ENCODE measurements at places on chromosomes 2 and 18. TPM values are rescaled to one million over a fixed set of nuclear protein-coding genes. Genes with fewer than 3 reads are reported as not detected.

DNA sequence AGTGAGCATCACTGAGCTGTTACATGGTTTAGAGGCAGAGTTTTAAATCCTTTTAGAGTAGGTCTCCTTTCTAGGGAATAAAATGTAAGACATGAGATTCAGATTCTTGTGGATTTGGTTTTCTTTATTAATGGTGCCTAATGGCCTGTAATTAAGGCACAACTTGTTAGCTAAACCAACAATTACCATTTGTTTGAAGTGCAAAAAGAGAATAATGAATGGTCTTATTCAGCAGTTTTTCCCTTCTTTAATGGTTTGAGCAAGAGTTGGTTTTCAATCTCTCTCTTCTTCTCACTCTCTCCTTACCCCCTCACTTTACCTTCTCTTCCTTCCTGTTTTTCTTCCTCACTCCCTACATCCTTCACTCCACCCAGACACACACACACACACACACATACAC, 312.2 kb upstream of the TRIB2 start:
- no peak for DNase-seq

- no peak for DNase-seq
These were observed 151.5 kb downstream of the WDSUB1 start for GRCh38 chr2:159134979-159135378.

GRCh38 chr2:71069376-71069775, 928 bp downstream of the NAGK start:
- no peak for DNase-seq

GRCh38 chr2:187618813-187619212, 64.6 kb upstream of the TFPI start:
- DNase-seq: no peak

- DNase-seq: no peak
These were observed 159.4 kb downstream of the DIS3L2 start for GRCh38 chr2:232120911-232121310.

DNA sequence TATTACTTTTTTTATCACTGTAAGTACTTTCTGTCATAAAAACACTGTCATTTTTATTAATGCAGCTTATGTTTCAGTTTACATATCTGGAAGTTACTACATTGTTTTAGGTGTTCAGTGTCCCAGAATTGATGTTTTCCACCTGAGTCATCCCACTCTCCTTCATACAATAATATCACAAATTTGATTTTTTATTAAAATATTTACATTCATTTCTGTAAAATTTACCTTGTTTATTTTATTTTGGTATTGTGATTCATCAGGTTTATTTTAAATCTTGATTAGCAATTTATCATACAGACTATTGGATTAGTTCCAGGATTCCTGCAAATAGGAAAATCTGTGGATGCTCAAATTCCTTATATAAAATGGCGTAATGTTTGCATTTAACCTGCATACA, 1662.9 kb downstream of the SUCLG1 start:
- no peak for DNase-seq

- no peak for DNase-seq
These were observed 166.7 kb downstream of the FHOD3 start for GRCh38 chr18:36464126-36464651.

DNA sequence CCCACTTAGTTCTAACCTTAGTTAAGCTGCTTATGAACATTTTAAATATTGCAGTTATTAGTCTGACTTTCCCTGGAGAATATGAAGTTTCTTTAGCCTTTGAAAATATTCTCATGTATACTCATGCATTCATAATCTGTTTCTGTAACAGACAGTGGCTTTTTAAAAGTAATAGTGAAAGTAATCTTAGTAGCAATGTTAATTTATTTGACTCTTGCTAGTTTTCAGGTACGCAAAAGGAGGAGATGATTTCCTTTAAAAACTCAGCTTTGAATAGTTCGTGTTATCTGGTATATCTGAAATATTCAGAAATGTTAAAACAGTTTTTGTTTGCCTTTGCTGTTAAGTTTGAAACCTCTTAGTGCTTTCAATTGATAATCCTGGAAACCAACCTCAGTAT, 3.8 kb downstream of the ANKRD12 start:
- no peak for DNase-seq

DNA sequence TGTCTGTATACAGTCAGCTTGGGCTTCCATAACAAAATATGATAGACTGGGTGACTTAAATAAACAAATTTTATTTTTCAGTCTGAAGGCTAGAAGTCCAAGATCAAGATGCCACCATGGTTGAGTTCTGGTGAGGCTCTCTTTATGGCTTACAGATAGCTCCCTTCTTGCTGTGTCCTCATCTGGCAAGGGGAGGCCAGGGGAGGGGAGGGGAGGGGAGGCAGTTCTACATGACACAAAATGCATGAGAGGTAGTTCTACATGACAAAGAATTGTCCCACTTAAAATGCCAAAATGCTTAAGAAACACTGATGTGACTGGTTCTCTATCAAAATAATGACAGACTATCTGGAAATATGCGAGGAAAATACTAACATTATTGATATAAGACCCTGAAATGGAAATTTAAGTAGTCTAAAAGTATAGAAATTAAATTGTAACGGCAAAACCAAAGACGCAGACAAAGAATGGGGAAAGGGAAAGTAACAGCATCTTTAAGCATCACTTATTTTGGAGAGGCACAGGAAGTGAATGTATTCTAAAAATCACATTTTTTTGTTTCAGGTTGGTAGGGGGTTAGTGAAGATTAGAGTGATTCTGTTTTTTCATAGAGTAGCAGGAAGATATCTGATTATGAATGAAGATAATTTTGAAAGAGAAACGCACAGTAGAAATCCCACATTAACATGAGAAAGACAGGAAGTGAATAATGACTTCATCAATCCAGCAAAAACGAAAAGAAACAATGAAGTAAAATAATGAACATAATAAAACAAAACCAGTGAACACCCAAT, 131.4 kb downstream of the STRN start:
- no peak for DNase-seq

- no peak for DNase-seq
These were observed 17.3 kb upstream of the GTF2A1L start for GRCh38 chr2:48600204-48600813.

GRCh38 chr18:9872823-9873222, 12.9 kb upstream of the TXNDC2 start:
- DNase-seq: no peak

DNA sequence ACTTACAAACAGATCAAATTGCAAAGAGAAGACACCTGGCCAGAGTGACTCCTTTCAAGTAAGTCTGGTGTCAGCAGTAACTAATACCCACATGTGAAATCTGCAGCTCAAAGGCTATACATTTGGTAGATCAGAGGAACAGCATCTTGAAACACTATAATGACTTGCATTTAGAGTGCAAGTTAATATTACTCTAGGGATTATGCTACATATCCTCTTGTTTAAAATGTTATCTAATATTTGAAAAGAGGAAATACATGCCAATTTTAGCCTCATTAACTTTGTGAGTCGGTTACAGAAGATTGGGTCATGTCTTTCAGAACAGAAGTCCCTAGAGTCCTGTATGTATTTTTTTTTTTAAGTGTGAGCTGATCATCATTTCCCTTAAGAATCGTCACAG, 15.2 kb downstream of the LANCL1 start:
- no peak for DNase-seq

GRCh38 chr2:231342061-231342711, 53.3 kb upstream of the B3GNT7 start:
- DNase-seq: no peak

GRCh38 chr2:5697562-5697961, 5.4 kb downstream of the SOX11 start:
- no peak for DNase-seq

GRCh38 chr2:189528617-189529016, 52.0 kb downstream of the SLC40A1 start:
- no peak for DNase-seq

DNA sequence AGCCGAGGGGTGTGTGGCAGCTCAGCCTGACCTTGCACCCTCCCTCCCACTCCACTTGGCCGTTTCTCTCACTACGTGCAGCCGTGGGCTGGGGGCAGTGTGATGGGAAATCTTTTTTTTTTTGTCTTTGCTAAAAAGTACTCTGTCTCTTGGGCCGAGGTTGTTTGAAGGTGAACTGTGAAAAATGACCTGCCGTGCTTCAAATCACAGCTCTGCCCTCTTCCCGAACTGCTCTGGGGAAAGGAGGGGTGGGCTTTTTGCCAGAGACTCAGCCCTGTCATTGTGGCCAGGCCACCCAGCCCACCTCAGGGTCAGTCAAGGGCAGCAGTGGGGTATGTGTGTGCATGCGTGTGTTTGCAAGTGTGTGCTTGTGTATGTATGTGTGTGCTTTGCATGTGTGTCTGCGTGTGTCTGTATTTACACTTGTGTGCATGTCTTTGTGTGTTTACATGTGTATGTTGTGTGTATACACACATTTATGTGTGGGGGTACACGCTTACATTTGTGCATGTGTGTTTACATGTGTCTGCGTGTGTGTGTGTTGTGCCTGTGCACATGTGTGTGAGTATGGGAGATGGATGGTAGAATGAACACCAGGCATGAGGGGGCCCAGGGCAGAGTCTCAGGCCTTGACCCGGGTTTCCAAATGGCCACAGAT, 61.3 kb upstream of the HAAO start:
- DNase-seq: no peak

DNA sequence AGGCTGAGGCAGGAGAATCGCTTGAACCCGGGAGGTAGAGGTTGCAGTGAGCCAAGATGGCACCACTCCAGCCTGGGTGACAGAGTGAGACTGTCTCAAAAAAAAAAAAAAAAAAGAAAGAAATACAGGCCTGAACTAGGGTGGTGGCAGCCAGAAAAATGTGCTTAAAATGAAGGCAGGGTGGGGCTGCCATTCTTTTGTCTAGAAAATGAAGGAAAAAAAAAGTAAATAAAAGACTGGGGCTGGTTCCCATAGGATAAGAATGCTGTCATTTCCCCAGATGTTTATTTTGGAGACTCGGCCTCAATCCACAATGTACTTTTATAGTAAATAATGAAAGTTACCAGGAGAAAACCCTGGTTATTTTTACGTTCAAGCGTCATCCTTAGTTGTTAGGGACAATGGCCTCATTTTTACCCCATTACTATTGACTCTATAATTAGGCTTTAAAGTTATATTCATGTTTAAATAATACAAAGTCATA, 58.9 kb downstream of the ATP8B1 start:
- no peak for DNase-seq

- DNase-seq: no peak
These were observed 4.4 kb downstream of the SMAD7 start for GRCh38 chr18:48946329-48946835.

GRCh38 chr18:62925031-62925688, 209.8 kb downstream of the PHLPP1 start:
- DNase-seq: no peak

PXDN gene
- 20.2 TPM for total RNA-seq

SPDYA gene
- 2.5 TPM for total RNA-seq

MEP1B gene
- not detected for total RNA-seq

ALLC gene
- total RNA-seq: not detected

GULP1 gene
- total RNA-seq: 19.9 TPM

CD207 gene
- 1.3 TPM for total RNA-seq

UGT1A8 gene
- 4.4 TPM for total RNA-seq
